Left lung (tissue), 14 donors: ENCODE measurements at places on chromosomes 4 and X. TPM values are rescaled to one million over a fixed set of nuclear protein-coding genes. Genes with fewer than 3 reads are reported as not detected.

Gene ZNF157
- total RNA-seq: 0.20 TPM

Gene HTN1
- not detected for total RNA-seq

DNA sequence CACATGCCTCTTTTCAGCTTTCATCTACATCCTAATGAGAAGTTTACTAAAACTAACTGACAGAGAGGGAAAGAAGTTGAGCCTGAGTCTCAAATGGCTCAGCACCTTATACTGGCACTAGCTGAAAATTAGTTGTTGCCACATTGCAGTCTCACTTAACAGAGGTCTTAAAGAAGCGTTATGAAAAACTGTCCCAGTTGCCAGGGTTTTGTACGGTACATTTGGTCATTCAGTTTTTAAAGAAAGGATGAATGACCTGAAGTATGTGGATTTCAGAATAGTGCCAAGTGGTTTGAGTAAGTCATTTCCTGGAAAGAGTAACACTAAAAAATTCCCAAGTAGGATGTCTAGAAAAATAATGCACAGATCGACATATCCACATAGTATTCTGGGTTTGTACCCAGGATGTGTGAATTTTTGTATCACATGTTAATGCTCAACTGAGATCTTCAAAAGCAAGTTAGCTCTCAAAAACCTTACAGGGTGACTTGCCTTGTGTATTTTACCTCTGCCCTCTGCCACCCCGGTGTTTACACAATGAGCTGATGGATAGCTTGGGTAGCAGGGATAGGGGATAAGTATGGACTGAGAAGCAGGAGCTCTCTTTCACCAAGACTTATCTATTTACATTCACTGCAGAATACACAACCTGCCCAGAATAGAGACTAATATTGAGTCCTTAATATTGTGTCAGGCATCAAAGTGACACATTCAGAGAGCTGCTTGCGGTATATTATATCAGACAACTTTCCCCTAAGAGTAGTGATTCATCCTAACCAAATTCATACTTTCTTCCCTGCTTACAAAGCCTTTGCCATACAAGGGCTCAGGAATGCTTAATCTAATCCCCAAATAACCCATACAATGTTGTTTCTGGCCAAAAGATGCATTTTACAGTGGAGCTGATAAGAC is 1075.7 kb upstream of the PABPC4L start:
- no peak for DNase-seq

Gene FHIP1A
- 20.0 TPM for total RNA-seq

- DNase-seq: no peak
These were observed 262.1 kb upstream of the NR3C2 start for GRCh38 chr4:148704291-148704690.

- DNase-seq: no peak
These were observed 1267.3 kb downstream of the PCDH19 start for GRCh38 chrX:99142745-99143144.

- no peak for DNase-seq
These were observed 29.2 kb downstream of the GRID2 start for GRCh38 chr4:92333016-92333415.

GRCh38 chr4:8724436-8725070 is 132.0 kb downstream of the CPZ start:
- peak; percentile 28 for DNase-seq

DNA sequence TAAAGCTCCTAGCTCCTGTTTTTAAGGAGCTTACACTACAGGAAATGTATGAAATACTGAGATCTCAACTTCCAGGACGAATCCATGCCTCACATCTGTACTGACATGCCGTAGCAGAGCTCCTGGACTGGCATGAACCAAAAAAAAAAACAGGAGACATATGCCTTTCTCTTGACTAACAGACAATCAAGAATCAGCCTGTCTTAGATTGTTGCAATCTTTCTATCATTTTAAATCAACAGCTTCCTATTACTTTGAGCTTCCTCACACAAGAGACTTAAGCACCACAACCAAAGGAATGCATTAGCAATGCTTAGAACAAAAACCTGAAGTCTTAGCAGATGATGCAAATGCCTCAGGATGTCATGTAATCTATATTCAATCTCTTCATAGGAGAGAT is 34.7 kb upstream of the AREG start:
- no peak for DNase-seq

GRCh38 chr4:140469791-140470733 is 28.0 kb downstream of the MGAT4D start:
- DNase-seq: no peak

DNA sequence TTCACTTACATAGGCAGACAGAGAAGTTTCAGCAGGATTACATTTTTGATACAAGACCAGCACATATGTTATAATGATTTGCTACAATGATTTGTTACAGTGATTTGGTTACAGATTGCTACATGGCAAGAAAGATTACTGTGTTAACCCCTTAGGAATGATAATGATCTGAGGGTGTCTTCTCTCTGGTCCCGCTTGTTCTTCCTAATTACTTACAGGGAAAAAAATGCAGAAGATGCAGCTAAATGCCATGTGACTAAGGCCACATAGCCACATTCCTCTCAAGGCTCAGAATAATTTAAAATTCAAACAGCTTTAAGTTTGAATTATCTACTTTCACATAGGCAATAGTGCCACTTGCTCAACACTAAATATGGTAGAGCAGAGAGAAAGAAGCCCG is 9.7 kb upstream of the LAP3 start:
- no peak for DNase-seq

Gene LNX1
- total RNA-seq: 2.5 TPM

- DNase-seq: no peak
These were observed 435 bp downstream of the DCX start for GRCh38 chrX:111411557-111411956.

GRCh38 chrX:118506805-118507480 is 11.3 kb downstream of the DOCK11 start:
- no peak for DNase-seq

Gene GNRHR
- not detected for total RNA-seq

GRCh38 chr4:105572296-105572695 is 19.9 kb downstream of the ARHGEF38 start:
- DNase-seq: no peak
